ENCODE measurements at places on chromosomes 3 and 15.

DNA sequence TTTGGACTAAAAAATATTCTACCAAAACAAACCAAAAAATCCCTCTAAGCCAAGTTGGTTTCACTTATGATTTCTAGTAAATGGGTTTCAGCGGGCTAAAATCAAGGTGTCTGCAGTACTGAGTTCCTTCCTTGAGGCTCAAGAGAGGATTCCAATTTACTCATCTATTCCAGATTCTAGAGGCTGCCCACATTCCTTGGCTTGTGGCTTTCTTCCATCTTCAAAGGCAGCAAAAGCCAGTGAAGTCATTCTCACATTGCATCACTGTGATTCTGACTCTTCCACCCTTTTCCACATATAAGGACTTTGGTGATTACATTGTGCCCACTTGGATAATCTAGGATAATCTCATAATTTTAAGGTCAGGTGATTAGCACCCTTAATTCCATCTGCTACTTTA lies 48.1 kb downstream of the DPPA2 start:
- no peak overlapping the region for H3K27ac ChIP-seq
- no peaks in the 10 kb centered on the region for H3K36me3 ChIP-seq
- H3K27me3 ChIP-seq: peaks cover 5% of the 10 kb centered on the region
- H3K4me3 ChIP-seq: no peak overlapping the region

DNA sequence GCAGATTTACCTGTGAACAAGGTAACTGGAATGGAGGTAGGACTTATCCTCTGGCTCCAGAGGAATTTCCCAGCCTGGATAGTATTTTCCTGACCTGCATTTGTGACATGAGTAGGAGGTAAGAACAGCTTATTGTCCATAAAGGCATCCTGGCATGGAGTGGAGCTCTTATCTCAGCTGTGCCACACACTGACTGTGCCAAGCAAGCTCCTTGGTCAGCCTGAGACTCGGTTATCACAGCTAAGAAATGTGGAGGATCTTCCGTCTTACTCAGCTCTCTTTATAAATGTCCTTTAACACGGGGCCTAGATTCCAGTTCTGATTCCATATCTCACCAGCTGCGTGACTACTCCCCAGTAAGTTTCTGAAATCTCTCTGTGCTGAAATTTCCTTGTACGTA lies 38.9 kb downstream of the SLCO3A1 start:
- H3K4me1 ChIP-seq: peaks cover 5% of the 10 kb centered on the region
- H3K27ac ChIP-seq: no peak overlapping the region
- no peaks in the 10 kb centered on the region for H3K27me3 ChIP-seq
- H3K4me3 ChIP-seq: no peak overlapping the region
- DNase-seq: no peak

DNA sequence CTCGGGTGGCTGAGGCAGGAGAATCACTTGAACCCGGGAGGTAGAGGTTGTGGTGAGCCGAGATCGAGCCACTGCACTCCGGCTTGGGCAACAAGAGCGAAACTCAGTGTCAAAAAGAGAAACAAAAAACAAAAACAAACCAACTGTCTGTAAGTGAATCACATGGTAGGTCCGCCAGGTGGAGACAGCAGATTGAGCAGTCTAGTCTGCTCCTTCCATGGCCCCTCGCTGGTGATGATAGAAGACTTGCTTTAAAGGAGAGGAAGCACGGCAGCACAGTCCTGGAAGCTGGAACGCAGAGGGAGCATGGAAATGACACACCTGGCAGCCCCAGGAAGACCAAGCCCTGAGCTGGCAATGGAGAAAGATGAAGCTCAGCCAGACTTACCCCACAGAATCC lies 31.4 kb upstream of the MGLL start:
- no peaks in the 10 kb centered on the region for H3K36me3 ChIP-seq
- no peak overlapping the region for H3K27ac ChIP-seq
- peaks cover 3% of the 10 kb centered on the region for H3K4me1 ChIP-seq
- no peak overlapping the region for H3K4me3 ChIP-seq

GRCh38 chr3:146221276-146221675 lies 29.6 kb downstream of the PLSCR4 start:
- H3K27me3 ChIP-seq: no peaks in the 10 kb centered on the region
- no peak overlapping the region for H3K27ac ChIP-seq
- no peak overlapping the region for H3K4me3 ChIP-seq
- no peaks in the 10 kb centered on the region for H3K4me1 ChIP-seq

DNA sequence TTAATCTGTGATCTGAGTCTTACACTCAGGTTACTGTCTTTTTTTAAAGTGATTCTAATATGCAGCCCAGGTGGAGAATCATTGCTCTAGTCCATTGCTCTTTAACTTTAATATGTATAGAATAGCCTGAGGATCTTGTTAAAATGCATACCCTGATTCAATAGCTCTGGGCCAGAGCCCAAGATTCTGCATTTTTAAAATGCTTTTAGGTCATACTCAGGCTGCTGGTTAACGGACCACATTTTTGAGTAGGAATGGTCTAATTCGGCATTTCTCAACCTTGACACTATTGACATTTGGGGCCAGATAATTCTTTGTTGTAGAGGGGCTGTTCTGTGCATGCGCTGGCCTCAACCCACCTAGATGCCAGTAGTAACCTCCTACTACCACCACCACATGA lies 20.9 kb upstream of the FSTL1 start:
- no peak overlapping the region for H3K4me3 ChIP-seq
- H3K36me3 ChIP-seq: no peaks in the 10 kb centered on the region
- H3K27me3 ChIP-seq: peaks cover 8% of the 10 kb centered on the region
- no peak for DNase-seq

DNA sequence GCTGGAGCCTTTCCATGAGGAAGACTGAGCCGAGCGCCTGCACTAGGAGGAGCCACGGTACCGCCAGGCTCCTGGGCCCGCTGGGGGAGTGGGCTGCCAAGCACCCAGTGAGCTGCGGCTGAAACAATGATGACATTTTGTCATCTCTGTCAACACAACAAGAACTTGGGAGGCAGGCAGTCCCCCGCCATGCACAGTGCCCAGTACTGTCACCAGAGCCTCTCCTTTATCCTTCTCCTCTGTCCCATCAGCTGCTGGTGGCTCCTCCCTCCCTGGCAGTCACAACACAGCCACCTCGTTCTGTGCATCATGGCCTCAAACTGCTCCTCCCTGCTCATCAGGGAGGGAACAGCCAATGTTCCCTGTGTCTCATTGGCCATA lies 34.0 kb upstream of the PCSK6 start:
- peaks cover 19% of the 10 kb centered on the region for H3K27me3 ChIP-seq
- no peak for DNase-seq
- H3K4me3 ChIP-seq: no peak overlapping the region
- peaks cover 4% of the 10 kb centered on the region for H3K4me1 ChIP-seq

DNA sequence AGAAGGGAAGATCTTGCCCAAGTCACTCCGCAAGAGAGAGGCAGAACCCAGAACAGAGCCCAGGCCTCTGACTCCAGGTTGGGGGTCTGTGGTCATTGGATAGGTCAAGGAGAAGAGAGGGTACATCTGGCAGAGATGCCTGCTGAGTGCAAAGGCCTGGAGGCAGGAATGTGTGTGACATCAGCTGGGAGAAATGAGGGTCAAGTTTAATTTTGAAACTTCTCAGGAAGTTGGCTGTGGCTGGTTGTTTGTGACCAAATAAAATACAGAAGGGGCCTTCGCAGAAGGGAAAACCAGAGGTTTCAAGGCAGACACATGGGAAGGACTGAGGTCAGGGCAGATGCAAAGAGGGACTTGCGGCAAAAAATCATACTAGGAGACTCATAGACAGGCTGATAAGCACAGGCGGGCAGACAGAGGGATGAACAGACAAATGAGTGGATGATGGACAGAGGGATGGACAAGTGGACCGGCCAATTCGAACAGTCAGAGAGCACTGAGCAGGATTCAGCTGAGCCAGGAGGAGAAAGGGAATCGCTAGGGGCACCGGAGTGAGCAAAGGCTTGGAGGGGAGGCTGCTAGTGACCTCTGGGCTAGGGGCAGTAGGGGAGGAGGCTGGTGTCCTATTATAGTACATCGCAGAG lies 28.8 kb upstream of the CACNA2D2 start:
- no peaks in the 10 kb centered on the region for H3K4me1 ChIP-seq
- H3K4me3 ChIP-seq: no peak overlapping the region
- peaks cover 15% of the 10 kb centered on the region for H3K27me3 ChIP-seq
- H3K27ac ChIP-seq: no peak overlapping the region
- DNase-seq: no peak

Data from activated naive CD8-positive, alpha-beta T cell treated with anti-CD3 and anti-CD28 coated beads for 36 hours (primary cell).